ENCODE measurements at places on chromosomes 6 and 20. TPM values are rescaled to one million over a fixed set of nuclear protein-coding genes. Genes with fewer than 3 reads are reported as not detected.

Gene C20orf141
- not detected for total RNA-seq

Gene BYSL
- 10.4 TPM for total RNA-seq

Gene CST5
- not detected for total RNA-seq

Gene MAP7
- total RNA-seq, result 74.3 TPM

Gene GNAS-AS1
- total RNA-seq, result 1.7 TPM

Gene OSER1
- 31.9 TPM for total RNA-seq

DNA sequence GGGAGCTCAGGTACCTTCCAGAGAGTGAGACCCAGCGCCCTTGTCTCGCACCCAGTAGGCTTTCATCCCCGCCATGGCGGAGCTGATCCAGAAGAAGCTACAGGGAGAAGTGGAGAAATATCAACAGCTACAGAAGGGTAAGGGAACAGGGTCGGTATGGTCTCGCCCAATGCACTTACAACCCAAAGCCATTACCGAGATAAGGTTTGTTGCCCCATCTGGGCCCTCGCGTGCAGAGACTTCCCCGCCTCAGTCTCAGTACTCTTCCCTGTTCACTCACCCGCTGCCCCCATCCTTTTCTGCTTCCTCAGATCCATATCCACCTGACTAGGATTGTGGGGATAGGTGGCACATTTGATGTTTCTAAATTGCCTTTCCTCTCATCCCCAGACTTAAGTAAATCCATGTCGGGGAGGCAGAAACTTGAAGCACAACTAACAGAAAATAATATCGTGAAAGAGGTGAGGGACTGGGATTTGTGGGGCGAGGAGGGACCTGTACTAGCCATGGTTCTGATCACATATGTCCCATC lies 449 bp downstream of the PFDN6 start:
- DNase-seq, result no peak

- no peak for DNase-seq
Observed at GRCh38 chr6:83854001-83854501, 891 bp downstream of the RIPPLY2 start.

GRCh38 chr6:166737261-166737660 lies 110.2 kb upstream of the RPS6KA2 start:
- DNase-seq, result no peak

- no peak for DNase-seq
Observed at GRCh38 chr6:56524891-56525703, 117.6 kb downstream of the DST start.

GRCh38 chr20:63085151-63085861 lies 78.5 kb upstream of the BHLHE23 start:
- DNase-seq, result no peak

GRCh38 chr6:16514249-16514648 lies 247.0 kb downstream of the ATXN1 start:
- DNase-seq, result no peak

- no peak for DNase-seq
Observed at GRCh38 chr20:56249956-56250355, 1.4 kb downstream of the MC3R start.

DNA sequence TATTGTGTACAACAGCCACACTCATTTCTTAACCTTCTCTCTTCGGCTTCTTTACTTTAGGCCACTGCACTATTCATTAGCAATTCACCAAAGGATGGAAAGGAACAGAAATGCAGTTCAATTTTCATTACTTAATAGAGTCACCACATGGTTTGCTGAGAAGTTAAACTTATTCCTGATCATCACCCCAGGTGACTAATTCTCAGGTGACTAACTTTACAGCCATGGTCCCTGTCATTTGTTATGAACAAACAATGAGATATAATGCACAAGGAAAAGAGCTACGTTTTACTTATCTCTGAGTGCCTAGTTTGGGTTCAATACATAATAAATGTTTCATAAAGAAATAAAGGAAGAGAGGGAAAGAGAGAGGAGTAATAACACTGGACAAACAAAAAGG lies 45.8 kb upstream of the DST start:
- no peak for DNase-seq

DNA sequence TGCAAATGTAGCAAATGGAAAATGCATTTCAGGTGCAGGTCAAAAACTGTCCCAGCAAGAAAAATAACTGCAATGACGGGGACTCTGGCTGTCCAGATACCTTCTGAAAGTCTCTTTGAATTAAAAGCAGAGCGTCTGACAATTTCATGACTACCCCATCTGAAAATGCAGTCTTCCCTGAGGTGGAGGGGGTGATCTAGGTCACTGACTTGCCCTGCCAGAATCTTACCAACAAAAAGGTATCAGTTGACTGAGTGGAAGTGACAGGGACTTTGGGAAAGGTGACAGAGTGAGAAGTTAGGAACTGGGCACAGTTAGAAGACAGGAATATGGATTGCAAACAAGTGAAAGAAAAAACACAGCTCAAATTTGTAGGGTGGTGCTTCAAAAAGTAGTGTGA lies 402.2 kb downstream of the DHX35 start:
- DNase-seq, result no peak

DNA sequence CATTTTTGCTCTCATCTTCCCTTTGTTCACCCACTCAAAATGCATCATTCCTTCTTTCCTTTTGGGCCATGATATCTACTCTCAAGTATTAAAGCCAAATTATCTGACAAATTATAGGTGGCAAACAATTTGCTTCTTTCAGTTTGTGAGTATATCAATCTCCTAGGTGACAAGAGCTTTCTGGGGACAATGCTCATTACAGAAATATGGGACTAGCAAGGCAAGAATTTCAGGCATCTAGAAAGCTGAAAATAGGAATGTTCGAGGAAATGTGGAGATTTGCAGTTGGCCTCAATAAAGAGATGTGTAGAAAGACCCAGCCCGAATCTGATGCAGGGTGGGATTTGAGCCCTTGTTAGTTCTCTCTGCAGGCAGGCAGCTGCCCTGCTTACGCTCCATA lies 71.8 kb downstream of the ALDH8A1 start:
- DNase-seq, result no peak

- DNase-seq, result no peak
Observed at GRCh38 chr6:67683960-67684359, 951.1 kb upstream of the ADGRB3 start.

DNA sequence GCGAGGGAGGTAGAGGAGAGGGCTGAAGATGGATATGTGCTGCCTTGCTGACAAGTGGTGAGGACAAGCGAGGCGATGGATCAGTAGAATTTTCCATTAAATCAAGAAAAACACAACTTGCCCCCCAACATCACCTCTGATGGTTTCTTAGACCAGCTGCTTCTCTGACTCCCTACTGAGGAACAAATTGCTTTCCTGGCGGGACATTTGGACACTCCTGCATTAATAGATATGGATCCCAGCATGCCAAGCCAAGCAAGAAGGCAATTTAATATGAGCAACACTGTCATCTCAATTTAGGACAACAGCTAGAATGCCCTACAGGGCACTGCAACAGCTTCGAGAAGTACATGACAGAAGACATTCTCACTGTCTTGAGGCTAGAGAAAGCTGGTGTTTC lies 248.4 kb upstream of the AGPAT4 start:
- no peak for DNase-seq

DNA sequence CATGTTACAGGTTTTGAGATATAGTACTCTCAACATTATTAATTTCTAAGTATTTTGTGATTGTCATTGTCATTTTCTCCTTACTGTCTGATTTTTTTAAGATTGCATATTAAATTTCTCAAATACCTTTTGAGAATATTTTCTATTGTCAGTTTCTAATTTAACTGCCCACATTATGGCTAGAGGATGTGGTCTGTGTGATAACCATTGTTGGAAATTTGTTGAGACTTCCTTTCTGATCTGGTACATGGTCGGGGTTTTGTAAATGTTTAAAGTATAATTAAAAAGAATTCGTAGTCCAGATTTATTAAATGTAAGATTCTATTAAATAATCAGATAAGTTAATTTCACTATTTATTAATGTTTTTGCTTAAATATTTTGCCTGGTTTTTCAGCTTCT lies 60.1 kb downstream of the SLX4IP start:
- no peak for DNase-seq

DNA sequence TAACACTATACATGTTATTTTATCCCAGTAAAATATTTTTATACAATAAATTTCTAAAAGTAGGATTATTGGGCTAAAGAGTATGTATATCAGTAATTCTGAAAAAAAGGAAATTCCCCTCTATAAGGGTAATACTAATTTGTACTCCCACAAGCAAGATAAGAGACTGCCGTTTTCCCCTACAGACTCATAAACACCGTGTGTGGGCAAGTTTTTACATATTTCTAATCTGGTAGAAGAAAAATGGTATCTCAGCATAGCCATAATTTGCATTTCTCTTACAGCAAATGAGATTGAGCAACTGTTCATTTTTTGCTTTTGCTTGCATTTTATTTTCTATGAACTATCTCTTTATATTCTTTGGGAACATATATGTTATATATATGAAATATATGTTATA lies 26.0 kb upstream of the MYMX start:
- DNase-seq, result no peak

DNA sequence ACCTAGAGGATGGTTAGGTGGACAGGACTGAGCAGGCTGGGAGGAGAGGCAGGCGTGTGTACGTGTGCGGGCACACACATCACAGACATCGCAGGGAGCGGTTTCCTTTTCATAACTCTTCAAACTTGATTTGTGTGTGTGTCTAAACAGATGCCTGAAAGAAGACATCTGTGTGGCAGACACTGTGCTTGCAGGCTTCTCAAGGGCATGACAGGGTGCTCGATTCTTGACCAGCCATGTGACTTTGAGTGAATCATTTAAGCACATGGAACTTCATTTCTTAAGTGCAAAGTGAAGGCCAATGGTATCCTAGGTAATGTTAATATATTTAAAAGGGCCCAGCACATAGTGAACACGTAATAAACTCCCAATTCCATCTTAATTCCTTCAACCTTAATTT lies 186.5 kb downstream of the SCP2D1 start:
- DNase-seq, result no peak

- no peak for DNase-seq
Observed at GRCh38 chr20:63567136-63567385, 7.0 kb downstream of the HELZ2 start.

- no peak for DNase-seq
Observed at GRCh38 chr6:143543435-143543834, 31.9 kb upstream of the FUCA2 start.

DNA sequence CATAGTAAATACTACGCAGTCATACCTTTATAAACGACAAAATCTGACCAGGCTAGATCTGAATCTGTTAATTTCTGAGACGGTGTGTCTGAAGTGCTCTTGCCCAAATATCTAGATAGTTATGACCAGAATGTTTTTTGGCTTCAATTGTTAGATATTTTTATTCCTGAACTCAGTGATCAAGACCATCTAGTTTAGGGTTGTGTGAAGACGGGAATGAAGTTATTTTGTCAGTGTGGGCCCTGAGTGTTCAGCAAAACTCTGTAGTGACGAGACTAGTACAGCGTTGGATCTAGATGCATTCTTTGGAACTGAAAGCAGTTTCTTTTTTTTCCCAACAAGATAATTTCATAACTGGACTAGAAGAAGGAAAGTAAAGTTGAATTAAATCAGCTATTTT lies 3.1 kb downstream of the STXBP5 start:
- no peak for DNase-seq

DNA sequence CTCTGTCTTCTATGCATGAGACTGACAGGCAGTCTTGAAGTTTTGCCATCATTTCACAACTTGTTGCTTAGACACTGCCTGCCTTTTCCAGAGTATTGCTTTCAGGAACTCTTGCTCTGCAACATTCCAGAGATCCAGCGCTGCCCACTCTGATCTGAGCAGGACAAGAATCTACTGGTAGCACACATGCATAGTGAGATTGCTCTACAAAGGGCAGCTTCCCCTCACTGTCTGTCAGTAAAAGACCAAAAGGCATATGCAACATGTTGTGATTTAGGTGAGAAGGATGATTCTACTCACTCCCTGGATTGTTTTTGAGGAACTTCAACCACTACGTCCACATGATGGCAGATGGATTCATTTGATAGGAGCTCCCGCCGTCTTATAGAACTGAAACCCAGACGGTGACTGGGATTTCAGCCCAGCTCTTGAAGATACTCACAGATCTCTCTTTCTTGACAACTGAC lies 259.1 kb downstream of the ARID1B start:
- DNase-seq, result no peak

- DNase-seq, result no peak
Observed at GRCh38 chr20:4953881-4954280, 47.4 kb downstream of the SLC23A2 start.

- no peak for DNase-seq
Observed at GRCh38 chr6:36754582-36755434, 57.2 kb downstream of the RAB44 start.

DNA sequence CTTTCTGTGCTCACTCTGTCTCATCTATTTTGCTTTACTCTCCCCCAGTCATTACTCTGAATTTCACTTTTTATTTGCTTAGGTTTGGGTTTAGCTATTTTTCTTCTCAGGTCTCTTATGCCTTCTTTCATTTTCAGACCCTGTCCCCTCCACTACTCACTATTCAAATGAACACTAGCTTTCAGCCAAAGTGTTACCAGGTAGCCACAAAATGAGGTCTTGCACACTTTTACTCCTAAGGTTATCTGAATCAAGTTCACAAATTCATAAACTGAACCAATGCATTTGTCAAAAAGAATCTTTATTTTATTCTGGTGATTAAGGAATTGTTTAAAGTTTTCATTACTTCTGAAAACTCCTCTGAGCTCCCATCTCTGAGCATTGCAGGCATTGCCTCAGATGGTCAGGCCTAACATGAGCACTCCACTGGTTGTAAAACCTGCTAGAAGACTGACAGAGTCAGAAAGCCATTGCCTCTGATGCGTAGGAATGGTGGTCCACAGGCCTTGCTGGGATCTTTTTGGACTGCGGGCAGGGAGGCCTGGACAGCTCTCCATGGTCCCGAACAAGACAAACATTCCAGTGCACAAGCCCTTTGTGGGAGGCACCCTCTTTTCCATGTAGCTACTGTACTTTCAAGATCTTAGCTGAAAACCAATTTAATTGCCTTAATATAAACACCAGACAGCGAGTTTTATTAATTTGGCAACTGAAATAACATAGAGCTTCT lies 48.5 kb downstream of the FYN start:
- DNase-seq, result no peak

- DNase-seq, result no peak
Observed at GRCh38 chr20:1415667-1416468, 23.0 kb upstream of the FKBP1A start.

DNA sequence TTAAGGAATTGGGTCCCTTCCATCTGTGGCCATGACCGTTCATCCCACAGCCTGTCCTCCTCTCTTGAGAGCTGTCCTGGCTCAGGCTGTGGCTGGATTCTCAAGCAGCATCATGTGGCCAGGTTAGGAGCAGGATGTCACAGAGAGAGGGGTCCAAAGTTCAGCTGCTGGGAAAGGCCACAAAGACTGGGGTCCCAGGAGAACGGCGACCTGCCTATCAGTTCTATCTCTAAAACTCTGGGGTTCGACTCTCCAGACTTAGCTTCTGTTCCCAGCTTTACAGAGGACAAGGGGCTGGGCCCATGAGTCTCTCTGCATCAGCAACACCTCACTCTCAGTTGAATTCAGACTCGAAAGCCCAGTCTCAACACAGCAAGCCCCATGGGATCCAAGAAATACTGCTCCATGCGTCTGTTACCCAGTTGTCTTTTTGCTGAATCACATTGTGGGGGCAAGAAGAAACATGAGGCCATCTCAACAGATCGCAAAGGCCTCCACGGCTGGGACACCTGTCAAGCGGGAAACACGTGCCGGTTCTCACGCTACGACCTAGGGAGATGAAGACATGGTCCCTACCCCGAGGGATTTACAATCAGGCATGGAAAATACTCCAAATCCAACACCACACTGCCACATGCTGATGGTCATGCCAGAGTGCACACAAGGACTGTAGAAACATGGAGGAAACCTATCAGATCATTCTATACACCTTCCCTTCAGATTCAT lies 95.4 kb downstream of the SLC22A23 start:
- DNase-seq, result no peak

- DNase-seq, result no peak
Observed at GRCh38 chr6:6629402-6629801, 40.9 kb downstream of the LY86 start.

All from colonic mucosa (tissue), 4 donors.